ENCODE measurements at places on chromosomes 4 and X.

DNA sequence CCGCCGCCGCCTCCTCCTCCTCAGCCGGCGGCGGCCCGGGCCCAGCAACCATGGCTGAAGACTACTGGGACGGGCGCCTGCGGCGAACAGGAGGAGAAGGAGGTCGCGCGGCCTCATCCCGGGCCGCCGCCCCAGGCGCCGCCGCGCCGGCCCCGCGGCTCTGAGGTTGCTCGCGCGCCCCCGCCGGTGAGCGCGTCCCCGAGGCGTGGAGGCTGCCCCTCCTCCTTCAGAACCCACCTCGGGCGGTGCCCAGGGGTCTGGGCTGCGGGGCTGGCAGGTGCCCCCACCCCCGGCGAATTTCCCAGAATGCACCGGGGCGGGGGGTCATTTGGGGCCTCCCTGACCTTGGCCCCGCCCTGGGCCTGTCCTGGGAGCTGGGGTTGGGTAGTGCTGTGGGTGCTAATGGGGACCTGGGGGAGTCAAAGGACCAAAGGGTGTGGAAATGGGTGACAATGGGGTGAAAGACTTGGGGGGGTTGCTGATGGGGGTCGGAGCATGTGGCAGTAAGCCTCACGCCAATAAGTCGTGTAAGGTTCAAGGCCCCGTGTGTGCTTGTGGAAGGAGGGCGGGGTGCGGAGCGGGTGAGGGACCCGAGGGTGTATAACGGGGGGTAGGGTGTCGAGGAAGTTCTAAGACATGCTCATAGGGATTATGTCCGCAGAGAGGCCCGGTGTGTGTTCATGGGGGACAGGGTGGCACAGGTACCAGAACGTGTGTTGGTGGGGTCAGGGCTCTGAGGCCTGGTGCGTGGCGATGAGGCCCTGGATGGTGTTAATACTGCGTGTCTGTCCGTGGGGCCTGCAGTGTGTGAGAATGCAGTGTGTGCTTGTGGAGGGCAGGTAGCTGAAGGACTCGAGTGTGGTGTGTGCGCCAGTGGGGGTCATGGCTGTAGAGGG, 687 bp downstream of the CDK16 start:
- DNase-seq: no peak

GRCh38 chr4:30837131-30837539, 117.0 kb downstream of the PCDH7 start:
- no peak for DNase-seq

GRCh38 chrX:153572601-153573000, 26.3 kb downstream of the CCNQ start:
- no peak for DNase-seq

DNA sequence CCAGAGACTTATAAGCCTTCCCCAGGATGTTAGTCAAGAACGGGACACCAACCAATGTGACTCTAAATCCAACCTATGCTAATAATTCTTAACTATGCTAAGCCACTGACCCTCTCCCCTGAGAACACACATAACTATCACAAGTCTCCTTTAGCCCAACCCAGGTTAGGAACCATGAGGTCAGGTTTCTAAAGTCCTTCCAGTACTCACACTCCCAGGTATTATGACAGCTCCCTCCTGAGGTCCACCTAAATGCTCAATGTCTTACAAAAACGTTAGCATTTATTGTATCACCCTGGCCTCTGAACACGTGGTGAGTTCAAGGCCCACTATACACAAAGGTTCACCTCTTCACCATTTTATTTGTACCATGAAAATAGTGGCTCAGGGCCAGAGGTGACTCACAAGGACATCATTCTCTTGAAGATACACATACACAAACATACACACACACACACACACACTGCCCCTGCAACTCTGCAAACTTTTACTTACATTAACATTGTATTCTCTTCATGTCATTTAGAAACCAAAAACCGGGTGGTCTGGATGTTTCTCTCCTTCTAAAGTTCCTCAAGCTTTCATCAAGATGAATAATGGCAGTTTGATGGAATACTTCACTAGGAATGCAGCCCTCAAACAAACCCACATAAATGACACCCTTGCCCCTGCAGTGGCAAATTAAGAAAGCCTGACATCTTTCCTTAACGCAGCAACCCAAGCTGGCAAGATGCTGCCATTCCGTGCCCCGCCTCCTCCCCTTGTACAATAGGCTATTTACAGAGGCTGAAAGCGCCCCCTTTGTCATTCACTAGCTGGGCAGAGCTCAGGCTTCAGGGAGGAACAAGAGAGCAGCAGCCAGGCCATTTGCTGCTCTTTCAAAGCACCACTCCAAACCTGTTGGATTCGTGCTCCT, 17.7 kb downstream of the ACSL1 start:
- DNase-seq: peak; percentile 85

- DNase-seq: no peak
Observed at GRCh38 chrX:101349193-101349562, 636 bp upstream of the TIMM8A start.

DNA sequence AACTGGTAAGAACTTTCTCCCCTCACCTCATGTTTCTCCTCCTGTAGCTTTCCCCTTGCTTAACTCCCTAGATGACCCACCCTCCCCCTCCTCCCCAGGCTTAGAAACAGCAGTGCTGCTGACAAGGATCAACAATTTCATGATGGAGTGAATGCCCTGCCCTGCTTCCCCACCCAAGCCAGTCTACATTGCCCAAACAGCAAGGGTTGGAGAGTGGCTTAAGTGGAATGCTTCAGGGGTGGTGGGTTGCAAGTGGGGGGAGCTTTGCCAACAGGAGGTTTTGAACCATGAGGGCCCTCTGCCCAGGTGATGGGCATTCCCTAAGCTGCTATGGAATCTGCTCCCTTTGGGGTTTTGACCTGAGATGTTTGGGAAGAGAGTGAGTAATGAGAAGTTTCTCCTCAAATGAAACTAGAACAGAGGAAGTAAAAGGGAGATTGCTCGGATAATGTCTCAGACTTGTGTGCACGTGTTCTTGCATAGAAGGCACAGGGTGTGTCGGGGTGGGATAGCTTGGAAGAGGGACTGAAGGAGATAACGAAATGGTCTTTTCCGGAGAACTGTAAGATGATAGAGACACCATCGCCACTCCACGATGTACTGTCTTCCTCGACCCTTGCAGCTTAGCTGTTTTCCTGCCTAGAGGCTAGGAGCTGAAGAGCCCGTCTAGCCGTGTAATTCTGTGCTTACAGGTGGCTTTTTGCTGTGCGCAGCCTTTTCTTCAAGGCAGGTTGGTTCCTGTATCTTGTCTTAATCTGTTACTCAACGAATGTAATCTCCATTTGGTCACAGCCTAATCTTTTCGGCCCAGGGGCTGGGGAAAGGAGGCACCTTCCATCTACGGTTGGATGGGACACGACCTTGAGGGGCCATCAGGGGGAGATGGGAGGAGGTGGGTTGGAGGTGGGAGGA, 10.1 kb downstream of the GDPD2 start:
- DNase-seq: no peak

DNA sequence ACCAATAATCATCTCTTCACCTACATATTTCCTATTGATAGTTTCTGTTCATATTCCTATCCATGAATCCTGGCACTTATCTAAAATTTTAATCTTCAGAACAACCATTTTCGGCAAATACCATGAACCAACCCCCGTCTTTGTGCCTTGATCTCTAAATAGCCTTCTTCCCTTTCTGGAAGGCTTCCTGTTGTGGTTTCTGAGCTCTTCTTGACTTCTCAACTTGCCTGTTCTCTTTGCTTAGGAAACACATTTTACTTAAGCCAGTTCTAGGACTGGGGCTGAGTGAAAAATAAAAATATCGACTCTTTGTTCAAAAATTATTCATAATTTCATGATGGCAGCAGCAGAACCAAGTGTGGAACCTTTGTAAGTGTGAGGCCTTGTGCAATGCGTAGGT, 882.4 kb downstream of the C4orf33 start:
- no peak for DNase-seq

- no peak for DNase-seq
Observed at GRCh38 chrX:79719568-79720231, 294.9 kb upstream of the TBX22 start.

DNA sequence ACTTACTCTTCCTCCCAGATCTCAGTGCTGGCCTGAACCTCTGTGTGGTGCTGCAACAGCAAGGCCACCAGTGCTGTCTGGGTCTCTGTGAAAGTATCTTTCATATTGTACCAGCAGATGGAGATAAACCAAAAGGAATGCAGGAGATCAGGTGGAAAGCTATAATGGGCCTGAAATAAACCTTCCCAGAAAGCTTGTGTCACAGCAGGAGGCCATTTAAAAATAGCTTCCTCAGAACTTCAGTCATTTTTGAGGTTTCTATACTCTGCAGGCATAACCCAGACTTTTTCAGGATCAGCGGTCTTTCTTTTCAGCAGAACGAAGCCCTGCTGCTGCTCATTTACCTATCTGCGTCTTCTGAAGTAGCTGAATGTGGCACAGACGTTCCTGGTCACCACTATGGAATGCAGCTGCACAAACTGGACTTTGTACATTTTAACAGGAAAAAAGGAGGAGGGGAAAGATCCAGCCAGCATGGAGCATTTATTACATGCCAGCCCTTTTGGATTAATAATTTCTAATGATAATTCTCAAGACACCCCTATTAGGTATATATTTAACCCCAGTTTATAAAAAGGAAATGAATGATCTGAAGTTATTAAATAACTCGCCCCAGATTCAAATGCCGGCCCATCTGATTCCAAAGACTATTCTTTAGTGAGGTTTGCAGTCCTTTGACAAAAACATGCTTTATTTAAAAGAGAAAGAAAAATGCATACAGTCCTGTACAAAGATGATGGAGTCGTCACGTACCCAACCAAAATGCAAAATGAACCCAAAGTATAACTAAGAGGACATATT, 119.7 kb downstream of the NFKB1 start:
- DNase-seq: peak; percentile 92
